ENCODE measurements at places on chromosomes 5 and 9. TPM values are rescaled to one million over a fixed set of nuclear protein-coding genes. Genes with fewer than 3 reads are reported as not detected.

GRCh38 chr5:83118471-83118870 is 41.1 kb downstream of the XRCC4 start:
- DNase-seq = no peak

DNA sequence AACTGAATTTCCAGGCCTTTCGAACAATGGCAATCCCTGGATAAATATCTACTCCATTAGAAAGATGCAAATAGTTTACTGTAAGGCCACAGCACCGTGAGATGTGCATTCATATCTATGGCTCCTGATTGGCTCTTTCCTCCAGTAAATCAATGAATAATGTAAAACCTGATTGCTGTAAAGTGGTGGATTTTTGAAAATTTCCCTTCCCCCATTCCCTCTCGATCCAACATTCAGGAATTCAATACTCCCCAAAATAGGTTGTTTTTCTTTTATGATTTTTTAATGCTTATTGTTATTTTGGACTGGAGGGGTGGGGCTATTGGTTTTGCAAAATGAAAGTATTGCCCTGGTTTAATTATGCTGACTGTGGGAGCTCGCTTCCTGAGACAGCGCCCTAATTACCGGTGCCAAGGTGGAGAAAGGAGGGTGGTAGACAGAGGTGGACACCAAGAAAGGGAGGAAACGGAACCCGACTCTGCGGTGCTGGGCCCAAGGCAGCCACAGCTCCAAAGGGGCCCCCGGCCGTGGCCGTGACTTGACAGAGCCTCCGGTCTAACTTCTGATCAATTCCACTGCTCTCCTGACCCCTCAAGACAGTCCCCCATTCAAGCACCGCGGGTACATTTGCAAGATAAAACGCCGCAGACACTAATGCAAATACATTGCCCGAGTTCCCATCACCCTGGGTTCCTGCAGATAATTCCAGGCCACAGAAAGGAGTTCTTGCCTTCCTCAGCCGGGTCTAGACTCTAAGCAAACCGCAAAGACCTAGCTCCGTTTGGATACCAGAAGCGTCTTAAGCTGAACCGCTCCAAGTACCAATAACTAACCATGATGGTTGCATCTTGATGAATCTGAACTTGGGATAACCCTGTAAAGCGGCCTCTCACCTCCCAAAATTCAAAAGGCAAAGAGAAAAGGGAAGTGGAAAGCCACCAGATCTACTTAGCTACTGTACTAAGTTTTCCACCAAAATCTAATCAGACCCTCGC is 211.2 kb downstream of the MEF2C start:
- no peak for DNase-seq

- no peak for DNase-seq
Measured at GRCh38 chr5:177501874-177502678, 4.7 kb upstream of the PDLIM7 start.

- DNase-seq = no peak
Measured at GRCh38 chr5:160458806-160459800, 37.4 kb downstream of the PTTG1 start.

DNA sequence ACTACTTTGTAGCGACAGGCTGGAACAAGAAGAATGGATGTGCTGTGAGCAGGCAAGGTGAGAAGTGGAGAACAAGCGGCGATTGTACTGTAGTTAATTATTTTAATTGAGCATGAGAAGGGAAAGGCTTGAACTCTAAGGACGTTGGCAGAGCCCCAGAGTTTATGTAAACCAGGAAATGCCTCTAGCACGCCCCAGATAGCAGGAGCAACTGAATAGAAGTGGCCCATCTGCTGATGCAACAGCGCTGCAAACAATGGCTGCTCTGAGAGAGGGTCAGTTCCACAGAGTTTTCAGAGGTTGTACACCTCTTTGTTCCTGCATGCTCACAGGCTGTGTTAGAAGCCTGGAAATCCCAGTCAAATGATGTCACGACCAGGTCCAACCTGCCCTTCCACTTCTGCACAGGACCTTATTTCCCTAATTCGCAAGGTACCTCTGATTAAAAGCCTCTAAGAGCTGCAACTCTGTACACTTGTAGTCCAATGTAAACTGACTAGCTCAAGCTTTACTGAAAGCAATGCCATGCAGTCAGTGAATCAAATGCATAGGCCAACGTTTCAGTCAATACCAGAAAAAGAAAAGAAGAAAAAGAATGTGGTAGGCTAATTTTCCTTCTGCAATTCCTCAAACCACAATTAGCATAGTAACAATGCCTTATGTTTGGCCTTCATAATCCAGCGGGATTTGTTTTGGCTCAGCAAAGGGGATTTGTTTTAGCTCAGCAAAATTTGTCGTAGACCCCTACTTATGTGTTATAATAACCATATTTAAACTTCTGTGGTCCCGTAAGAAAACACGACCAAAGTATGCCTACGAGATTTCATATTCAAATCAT is 119.6 kb upstream of the RETREG1 start:
- DNase-seq = peak; percentile 84

Gene TLX3
- total RNA-seq = not detected

Gene RICTOR
- 43.8 TPM for total RNA-seq

Gene RNF208
- total RNA-seq = 7.0 TPM

Gene GDA
- total RNA-seq = 31.4 TPM

Gene ZNF608
- 35.8 TPM for total RNA-seq

Gene TRIP13
- 1.6 TPM for total RNA-seq

Gene GLRA1
- not detected for total RNA-seq

All from kidney (tissue), 22 donors.